GOT3 (cell line): ENCODE measurements at places on chromosomes 4 and X.

DNA sequence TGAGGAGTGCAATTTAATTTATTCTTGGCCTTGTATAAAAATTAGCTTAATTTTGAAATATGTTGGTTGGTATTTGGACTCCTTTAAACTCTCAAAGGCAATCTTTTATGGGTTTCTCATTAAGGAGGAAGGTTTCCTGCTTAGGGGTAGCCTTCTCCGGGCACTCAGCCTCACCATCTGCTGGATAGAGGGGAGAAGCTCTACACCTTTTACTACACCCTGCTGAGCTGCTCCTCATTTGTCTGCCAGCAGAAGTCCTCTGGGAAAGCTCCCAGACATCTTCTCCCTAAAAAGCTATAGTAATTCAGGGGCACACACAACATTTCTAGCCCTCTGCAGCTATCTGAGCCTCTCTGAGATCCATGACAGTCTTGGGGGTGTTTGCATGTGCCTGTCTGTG, 179.1 kb downstream of the SOWAHB start:
- DNase-seq = no peak

GRCh38 chr4:89538886-89539285, 231.3 kb upstream of the GPRIN3 start:
- no peak for DNase-seq

GRCh38 chr4:931194-931959, 739 bp downstream of the GAK start:
- no peak for DNase-seq

- DNase-seq = no peak
These were observed 125.7 kb upstream of the GPC4 start for GRCh38 chrX:133541021-133541420.

GRCh38 chrX:110851780-110852179, 56.2 kb upstream of the CHRDL1 start:
- DNase-seq = no peak

DNA sequence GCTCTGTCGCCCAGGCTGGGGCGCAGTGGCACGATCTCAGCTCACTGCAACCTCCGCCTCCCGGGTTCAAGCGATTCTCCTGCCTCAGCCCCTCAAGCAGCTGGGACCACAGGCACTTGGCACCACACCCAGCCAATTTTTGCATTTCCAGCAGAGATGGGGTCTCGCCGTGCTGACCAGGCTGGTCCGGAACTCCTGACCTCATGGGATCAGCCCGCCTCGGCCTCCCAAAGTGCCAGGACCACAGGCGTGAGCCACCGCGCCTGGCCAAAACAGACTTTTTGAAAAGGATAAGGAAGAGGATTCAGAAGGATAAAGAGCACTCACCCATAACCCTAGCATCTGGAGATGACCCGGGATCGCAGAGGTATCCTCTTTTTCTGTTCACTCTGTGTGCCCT, 224.5 kb upstream of the AGTR2 start:
- DNase-seq = no peak

GRCh38 chr4:101217353-101218031, 129.8 kb downstream of the PPP3CA start:
- no peak for DNase-seq

DNA sequence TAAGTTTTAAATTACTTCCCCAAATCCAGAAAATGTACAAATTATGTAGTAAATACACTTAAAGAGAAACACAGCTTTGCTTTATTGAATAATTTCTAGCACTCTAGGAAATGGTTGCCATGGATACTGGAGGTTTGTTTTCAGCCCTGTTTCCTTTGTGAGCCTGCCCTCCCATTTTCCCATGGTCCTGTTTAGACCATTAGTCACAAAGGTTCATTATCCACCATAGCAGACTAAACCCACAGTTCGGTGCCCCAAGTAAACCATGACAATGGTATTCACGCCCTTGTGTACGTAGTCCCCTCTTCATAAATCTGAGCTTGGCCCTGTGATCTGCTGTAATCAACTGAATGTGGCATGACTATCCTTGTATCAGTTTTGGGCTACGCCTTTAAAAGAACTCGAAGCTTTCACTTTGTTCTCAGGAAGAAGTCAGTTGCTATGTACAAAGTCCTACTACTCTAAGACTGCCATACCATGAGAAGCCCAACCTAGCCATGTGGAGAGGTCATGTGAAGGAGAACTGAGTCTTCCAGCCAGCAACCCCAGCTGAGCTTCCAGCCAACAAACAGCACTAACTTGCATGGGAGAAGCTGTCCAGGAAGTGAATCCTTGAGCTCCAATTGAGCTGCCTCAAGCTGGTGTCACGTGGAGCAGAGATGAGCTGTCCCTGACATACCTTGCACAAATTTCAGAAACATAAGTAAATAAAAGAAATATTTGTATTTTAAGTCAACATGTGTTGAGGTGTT, 300.4 kb downstream of the LDB2 start:
- DNase-seq = no peak

GRCh38 chrX:47218280-47218919, at the start of gene CDK16:
CDK16 (plus strand) TSS chrX:47218681; CDS start chrX:47223558, 4,877 bp downstream.
- peak; percentile 44 for DNase-seq

DNA sequence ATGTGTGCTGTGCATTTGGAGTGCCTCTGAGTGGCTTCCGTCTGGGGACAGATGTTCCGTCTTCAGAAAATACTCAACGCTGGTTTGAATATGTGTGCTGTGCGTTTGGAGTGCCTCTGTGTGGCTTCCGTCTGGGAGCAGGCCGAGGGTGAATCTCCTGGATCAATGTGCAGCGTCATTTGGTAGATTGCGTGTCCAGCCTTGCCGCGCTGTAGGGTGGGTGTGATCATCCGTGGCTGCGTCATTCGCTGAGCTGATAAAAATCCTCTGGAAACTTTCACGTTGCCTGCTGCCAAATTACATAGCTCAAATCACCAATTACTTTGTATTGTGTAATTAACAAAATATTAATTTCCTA, 12.1 kb downstream of the UVSSA start:
- DNase-seq = no peak

GRCh38 chr4:158884280-158884679, 115.5 kb downstream of the FNIP2 start:
- DNase-seq = no peak
